ENCODE measurements at places on chromosomes 1 and 21.

GRCh38 chr1:111921948-111922347, 67.5 kb downstream of the KCND3 start:
- no peak for DNase-seq

- no peak for DNase-seq
These were observed 20.5 kb upstream of the THRAP3 start for GRCh38 chr1:36203554-36204346.

DNA sequence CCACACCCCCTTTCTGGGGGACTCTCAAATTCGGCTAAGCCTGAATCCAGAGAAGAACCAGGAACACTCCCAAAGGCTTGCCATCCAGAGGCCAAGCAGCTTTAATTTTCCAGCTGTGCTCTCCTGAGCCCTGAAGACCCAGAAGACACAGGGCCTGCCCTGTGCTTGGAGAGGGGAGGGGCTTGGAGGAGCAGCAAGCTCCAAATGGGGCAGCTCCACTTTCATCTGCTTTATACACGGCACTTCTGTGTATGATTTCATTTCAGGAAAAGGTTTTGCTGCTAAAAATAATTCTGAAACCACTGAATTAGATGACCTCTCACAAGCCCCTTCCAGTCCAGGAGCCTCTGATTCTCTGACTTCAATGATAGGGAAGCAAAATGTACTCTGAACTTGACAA, 39.2 kb upstream of the CTTNBP2NL start:
- no peak for DNase-seq

GRCh38 chr1:193368302-193368701, 181.9 kb upstream of the B3GALT2 start:
- DNase-seq: no peak

- DNase-seq: no peak
These were observed 13.6 kb downstream of the SHCBP1L start for GRCh38 chr1:182939413-182939812.

GRCh38 chr1:112956544-112957132, 642 bp upstream of the SLC16A1 start:
- peak; percentile 7 for DNase-seq
